ENCODE measurements at places on chromosomes 11 and 22.

DNA sequence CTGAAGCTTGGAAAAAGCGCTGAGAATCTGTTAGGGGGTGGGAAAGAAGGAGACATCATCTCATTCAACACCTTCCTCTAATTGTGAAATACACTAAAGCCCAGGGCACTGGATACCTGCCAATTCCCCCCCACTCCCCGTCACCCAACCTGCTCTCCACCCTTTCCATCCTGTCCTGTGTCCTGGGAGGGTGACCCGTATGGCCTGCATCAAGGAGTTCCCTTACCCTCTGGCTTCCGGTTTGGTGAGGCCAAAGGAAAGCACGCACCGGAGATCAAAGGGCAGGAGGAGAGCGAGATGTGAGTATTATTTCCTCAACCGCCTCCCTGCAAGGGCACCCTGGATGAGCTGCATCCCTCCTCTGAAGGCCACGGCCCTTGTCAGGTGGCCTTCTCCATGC is 65.0 kb upstream of the PTPRJ start:
- DNase-seq = no peak

- no peak for DNase-seq
Observed at GRCh38 chr11:33931067-33931466, 39.2 kb upstream of the LMO2 start.

DNA sequence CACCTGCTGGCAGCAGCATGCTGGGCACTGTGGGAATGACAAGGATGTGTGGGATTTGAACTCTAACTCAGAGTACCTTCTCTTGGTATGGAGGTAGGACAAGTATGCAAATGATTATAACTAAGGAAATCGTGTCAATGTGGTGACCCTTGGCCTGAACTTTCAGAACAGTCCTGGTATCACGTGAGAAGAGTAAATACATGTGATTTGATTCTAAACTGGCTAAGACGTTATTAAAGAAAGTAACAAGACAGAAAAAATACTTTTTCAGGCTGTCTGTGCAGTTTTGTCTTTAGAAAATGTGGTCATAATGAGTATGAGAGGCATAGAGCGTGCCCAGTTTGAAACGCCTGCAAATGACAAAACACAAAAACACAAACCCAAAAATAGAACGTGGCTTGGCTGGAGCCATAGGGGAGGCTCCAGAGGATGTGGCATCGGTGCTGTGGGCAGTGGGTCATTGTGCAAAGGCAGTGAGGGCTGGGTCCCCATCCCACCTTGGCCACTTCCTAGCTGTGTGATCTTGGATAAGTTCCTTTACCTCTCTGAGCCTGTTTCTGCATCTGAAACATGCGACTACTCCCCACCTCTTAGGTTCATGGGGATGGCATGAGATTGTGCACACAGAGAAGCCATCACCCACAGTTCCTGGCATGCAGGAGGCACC is 18.4 kb upstream of the IL2RB start:
- DNase-seq = no peak

DNA sequence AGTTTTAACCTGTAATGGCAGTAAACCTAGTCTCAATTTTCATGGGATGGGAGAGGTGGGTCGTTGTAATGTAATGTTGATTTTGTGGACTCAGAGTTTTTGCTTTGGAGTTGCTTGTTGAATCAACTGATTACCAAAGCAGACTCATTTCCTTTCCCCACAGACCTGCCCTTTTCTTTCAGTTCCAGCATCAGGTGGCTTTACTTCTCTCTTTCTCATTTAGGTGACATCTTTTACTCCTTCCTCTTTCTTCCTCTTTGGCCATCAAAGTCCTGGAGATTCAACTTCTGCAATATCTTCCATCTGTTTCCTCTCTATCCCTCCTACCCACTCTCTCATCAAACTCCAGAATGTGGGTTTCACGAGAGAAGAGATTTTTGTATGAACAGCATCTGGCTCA is 313.9 kb downstream of the TMEM135 start:
- no peak for DNase-seq

DNA sequence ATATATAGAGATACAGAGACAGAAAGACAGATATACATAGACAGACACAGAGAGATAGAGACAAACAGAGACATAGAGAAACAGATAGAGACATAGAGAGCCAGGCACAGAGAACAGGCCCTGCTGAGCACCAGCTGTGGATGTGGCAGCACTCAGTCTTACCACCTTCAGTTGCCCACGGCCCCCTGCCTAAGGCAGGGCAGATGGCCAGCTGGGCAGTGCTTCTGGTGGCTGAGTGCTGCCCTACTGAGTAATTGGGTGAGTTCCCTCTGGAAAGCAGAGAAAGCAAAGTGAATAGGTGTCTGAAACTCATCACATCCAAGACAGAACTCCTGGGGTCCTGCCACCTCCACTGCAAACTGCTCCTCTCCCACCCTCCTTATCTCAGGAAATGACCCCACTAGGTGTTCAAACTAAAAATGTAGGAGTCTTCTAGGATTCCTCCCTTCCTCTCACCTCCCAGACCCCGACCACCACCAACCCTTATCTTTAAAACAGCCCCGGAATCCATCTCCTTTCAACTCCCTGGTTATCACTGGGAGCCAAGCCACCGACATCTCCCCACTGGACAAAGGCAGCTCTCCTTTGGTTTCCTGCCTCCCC is 27.2 kb downstream of the SYN3 start:
- no peak for DNase-seq

DNA sequence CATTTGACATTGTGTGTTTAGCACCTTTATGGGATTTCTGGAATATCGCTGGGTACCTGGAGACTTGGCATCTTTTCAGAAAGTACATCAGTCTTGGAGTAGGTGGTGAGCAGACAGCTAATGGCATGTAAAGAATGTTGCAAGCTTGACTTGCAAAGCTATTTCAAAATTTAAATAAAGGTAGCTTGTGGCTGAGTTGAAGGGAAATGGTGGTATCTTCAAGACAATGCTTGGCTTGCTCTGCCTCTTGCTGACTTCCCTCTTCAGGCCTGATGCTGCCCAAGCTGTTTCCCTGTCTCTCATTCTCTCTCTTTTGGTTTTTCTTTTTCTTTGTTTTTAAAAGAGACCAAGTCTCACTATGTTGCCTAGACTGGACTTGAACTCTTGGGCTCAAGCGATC is 13.2 kb downstream of the ZNRF3 start:
- no peak for DNase-seq

DNA sequence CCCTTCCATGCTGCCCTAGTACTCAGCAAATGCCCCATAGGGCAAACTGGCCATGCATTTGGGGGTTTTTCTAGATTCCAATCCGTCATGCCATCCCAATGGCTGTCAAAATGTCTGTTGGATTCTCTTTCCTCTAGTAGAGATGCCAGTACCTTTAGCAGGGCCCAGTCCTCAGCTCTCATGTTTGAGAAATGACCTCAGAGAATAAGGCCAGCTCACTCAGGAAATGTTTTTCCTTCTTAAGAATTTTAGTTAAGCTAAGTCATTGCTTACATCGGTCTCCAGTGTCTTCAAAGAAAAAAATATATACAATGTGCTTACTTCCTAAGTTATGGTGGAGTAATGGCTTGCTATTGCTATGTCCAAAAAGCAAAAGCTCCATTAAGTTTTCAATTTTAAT is 14.1 kb upstream of the ALKBH3 start:
- no peak for DNase-seq
